ENCODE measurements at places on chromosomes 3 and 15.

DNA sequence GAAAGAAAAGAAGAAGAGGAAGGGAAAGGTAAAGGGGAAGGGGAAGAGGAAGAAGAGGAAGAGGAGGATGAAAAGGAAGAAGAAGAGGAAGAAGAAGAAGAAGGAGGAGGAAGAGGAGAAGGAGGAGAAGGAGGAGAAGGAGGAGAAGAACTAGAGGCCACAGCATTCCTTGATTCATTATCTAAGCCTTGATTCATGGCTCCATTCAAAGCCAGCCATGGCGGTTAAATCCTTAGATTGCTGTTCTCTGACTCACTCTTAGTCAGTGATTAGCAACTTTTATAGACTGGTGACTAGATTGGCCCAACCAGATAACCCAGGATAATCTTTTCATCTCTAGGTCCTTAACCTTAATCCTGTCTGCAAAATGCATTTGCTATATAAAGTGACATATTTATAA, 47.6 kb downstream of the OSTN start:
- DNase-seq, result no peak

GRCh38 chr3:48662145-48662752, 437 bp downstream of the CELSR3 start:
- DNase-seq, result no peak

GRCh38 chr3:118802325-118803095, 232.1 kb downstream of the IGSF11 start:
- no peak for DNase-seq

DNA sequence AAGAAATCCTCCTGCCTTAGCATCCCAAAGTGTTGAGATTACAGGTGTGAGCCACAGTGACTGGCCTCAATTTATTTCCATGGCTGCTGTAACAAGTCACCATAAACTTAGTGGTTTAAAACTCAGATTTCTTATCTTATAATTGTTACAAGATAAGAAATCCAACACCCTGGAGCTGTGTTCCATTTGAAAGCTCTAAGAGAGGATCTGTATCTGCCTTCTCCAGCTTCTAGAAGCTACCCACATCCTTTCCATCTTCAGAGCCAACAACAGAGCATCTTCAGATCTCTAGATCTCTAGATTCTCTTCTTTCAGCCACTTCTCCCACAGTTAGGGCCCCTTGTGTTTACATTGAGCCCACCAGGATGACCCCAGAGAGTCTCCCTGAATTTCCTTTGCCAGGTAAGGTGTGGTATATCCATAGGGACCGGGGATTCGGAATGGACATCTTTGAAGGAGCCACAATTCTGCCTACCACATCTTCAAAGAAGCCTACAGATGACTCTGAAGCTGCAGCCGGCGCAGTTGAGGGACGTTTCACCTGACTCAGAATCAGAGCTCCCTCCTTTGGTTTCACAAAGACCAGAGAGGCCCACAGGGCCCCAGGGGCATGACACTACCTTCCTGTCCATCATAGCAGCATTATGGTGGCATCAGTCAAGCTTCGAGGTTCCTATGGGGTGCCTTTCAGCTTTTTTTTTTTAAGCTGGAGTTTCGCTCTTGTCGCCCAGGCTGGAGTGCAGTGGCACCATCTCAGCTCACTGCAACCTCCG, 87.0 kb upstream of the IGF1R start:
- no peak for DNase-seq

DNA sequence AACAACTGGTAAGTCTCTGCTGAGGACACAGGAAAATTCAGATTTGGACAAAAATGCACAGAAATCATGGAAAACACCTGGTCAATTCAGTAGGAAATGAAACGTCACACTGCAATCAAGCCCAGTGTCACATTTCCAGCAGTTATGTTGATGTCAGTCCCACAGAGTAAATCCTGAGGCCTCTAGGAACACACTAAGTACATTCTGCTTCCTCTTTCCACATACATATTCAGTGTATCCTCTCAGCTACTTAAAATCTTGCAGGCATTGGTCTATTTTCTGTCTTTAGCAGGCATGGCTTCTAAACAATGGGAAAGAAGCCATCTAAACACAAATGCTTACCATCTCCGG, 207.8 kb downstream of the PLCL2 start:
- no peak for DNase-seq

DNA sequence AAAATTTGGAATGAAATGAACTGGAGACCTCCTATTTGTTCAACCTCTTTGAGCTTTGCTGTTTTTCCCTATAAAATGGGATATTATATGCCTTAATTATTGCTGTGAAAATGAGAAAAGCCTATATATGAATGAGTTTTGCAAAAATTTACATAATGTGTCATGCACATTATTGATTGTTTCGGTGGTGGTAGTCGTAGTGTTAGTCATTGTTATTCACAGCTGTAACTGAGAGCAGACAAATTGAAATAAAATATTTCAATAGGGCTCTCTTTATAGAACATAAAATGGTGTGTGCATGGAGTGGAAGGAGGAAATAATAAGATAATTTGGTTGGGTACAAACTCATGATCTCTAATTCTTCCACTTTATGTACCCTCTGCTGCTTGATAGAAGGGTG, 153.7 kb upstream of the GADL1 start:
- no peak for DNase-seq

DNA sequence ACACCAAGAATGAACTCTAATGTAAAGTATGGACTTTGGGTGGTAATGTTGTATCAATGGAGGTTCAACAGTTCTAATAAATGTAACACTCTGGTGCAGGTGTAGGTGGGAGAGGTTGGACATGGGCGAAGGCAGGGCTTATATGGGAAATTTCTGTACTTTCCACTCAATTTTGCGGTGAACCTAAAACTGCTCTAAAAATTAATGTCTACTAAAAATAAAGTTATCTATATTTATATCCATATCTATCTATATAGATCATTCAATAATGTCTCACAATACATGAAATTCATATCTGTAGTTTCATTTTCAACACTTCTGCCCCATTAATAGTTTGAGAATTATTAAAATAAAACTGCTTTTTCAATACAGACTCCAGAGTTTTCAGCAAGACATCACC, 49.3 kb downstream of the CD200R1 start:
- DNase-seq, result no peak

Data from iPS DF 19.7 (cell line).